ENCODE measurements at places on chromosomes 16 and 17.

- no peak for DNase-seq
Observed at GRCh38 chr16:75676909-75677308, at the start of gene CPHXL2. Gene CPHXL2 (minus strand): TSS chr16:75677009. CDS start chr16:75676999, 10 bp downstream.

GRCh38 chr17:41967921-41968578 is 1.5 kb downstream of the CNP start:
- no peak for DNase-seq

DNA sequence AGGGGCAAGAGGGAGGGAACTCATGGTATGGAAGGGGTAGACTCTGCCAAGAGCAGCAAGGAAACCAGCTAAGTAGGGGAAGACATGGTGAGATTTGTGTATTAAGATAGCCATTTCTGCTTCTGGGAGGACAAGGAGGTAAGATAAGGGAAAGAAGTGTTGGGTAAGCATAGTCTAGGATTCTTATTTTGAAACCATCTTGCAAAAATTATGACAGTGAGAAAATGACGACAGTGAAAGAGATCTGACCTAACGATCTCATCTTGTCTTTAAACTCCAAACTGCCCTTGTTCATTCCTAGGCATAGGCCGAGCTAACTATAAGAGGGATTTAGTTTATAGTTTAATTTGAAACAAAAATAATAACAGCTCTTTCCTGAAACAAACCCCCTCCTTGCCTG is 5.6 kb upstream of the RBL2 start:
- no peak for DNase-seq

DNA sequence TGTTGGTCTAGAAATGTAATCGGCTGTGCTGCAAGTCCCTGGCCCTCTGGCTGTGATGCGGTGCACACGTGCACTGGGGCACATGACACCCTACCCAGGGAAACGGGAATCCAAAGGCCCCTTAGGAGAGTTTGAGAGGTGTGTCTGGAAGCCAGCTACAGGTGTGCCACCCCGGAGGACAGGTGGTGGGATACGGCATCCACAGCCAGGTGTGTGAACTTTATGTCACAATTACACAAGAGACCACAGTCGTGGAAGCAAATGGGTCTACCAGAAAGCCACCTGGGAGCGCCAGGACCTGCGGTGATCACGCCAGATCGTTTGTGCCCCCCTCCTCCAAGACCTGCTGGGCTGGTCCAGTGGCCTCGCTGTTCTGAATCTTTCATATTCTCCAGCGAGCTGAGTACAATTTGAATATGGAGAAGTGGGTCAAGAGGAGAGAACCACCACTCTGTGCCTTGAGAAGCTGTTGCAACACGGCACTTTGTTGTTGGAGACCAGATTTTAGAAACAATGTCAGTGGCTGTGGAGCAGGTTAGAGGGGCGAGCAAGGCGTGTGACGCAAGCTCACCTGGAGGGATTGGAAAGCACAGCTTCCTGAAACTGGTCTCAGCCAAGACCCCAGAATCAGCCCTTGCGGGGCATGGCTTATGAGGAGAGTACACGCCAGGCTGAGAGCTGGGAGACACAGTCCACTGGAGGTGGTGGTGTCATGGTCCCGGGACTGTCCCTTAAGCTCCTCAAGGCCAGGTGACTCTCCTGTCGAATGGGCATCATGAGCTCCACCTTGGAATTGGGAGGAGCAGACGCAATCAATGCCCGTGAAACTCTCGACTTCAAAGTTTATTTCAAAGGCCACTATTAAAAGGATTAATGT is 37.4 kb downstream of the COX4I1 start:
- DNase-seq, result no peak

Measured in T follicular helper cell (primary cell).